ENCODE measurements at places on chromosomes 3 and 15.

DNA sequence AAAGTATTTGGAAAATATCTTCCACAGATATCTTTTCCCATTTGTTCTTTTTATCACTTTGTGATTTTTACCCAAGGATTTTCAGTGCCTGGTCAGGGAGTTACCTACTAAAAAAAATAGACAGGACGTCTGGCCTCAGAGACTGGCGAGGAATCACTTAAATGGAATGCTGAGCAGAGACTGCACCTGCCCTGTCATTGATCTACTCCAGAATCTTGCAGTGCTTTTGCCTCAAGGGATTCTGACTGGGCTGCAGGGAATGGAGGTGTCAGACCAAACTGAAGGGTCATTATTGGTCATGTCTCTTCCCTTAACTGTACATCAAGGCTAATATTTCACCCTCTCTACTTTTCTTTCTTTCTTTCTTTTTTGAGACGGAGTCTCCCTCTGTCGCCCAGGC lies 12.1 kb upstream of the RYR3 start:
- DNase-seq = no peak

DNA sequence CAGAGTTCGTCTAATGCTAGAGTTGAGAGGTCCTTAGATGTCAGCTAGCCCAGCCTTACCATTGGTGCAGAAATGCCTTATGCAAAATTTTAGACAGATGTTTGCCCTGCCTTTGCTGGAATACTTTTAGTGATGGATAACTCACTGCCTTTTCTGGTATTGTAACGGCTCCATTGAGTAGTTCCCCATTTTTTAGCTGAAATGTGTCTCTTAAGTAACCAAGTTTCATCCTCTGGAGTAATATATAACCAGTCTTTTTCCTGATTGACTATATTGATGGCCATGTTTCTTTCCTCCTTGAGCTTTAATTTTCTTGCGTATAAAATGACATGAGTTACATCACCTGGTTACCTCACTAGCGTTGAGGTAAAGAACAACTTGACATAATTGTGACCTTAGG lies 45.0 kb downstream of the SNRK start:
- no peak for DNase-seq

- DNase-seq = no peak
These were observed 125.6 kb downstream of the ETFA start for GRCh38 chr15:76185716-76186115.

DNA sequence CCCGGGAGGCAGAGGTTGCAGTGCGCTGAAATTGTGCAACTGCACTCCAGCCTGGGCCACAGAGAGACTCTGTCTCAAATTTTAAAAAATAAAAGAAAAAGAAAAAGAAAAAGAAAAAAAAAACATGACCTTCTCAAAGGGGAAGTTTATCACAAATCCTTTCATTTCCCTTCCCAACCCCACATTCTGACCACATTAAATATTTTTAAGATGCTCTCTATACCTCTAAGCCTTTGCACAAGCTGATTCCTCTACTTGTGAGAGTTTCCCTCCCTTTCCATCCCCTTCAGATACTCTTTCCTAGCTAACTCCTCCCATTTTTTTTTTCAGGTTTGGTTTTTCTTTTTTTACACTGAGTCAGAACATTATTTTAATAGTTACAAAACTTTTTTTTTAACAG lies 4.0 kb downstream of the HIGD1A start:
- DNase-seq = no peak

DNA sequence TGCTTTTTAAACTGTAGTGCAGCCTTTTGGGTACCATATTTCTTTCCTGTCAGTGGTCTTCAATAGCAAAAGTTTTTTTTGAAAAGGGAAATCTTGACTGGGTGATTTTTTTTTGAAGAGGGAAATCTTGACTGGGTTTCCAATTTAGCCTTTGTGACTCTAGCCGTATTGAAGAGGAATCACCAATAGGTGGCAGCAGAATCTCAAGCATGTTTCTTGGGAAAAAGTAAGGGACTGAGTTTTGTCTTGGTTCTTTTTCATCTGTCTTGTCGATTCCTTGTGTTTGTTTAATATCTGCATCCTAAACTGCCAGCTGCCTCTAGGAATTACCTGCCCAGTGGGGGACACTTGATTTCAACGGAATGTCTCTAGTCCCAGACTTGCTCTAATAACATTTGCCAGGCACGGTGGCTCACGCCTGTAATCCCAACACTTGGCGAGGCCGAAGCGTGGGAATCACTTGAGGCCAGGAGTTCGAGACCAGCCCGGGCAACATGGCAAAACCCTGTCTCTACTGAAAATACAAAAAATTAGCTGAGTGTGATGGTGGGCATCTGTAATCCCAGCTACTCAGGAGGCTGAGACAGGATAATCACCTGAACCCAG lies 89.2 kb downstream of the RBPMS2 start:
- no peak for DNase-seq

DNA sequence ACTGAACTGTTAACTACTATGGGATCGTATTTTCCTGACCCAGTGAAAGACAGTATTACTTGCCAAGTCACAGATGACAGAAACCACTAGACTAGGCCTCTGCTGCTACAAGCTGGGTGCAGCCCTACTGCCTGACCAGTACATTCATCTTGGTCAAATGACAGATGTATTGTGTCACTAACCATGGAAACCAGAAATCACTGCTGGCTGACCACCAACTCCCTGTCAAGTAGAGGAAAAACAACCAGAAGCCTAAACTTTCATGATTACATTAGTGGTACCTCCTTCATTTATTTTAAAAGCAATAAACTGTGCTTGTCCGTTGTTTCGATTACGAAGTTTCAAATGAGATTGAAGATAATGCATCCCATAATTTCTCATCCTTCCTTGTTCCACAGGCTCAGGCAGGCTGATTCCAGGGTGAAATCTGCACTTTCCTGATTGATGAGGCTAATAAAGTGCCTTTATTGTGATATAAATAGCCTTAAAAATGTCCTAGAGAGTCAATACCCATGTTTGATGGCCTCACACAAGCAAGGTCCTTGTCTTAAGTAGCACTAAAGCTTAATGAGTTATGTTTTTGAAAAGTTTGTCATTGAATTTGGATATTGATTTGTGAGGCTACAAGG lies 309.7 kb downstream of the LSAMP start:
- DNase-seq = peak; percentile 5

DNA sequence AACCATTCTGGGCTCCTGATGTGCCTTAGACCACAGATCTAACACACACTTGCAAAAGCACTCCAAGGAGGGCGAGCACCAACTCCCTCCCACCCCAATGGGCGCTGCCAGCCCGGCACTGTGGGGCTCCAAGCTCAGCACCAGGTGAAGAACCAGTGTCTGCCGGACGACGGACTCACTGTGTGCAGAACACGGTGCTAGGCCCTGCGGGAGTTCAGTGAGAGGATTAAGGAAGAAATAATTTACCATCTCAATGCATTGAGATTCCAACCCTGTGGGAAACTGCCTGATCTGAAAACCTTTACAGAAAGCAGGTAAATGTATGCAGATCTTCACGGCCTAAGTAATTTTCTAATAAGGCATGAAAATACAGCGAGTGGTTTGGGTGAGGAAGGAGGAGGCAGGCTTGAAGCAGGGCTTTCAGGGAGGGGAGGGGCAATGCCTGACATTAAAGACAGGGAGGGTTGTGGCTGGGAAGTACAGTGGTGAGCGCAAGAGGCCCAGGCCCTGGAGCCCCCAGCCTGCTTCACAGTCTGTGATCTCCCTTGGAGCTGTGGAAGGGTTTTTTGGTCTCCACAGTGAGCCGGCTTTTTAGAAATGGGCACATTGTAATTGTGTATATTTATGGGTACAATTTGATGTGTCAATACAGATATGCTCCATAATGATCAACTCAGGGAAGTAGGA lies 35.6 kb upstream of the CHRNB4 start:
- DNase-seq = no peak

DNA sequence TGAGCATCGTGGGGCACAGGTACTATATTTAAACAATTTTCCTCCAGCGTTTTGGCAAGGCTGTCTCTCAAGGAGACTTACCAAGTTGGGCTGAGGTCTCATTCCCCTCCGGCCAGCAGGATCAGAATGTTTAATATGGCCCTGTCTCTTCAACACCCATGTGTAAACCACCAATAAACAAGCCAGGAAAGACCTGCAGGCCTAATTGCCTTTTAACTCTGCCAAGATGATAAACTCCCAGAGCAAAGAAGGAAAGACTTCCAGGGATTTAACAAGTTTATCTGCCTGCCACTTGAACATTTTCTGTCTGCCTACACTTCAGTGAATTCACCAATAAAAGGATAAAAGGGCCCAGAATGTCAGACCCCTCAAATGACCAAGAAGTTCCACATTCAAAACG lies 130.3 kb upstream of the WNT5A start:
- DNase-seq = no peak

GRCh38 chr3:117441851-117442250 lies 732.3 kb downstream of the TUSC7 start:
- DNase-seq = no peak

DNA sequence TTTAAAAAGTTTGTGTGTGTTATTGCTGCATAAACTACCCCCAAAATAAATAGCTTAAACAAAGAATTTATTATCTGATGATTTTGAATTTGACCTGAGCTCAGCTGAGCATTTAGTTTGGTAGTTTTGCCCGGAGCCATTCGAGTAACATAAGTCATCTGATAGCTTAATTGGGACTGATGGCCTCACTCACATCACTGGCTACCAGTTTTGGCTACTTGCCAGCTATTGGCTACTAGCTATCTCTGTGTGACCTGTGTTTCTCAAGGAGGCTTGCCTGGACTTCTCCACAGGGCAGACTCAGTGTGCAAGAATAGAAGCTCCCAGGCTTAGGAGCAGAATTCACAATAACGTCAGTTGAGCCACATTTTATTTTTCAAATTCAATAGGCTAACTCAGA lies 9.0 kb downstream of the CNTN3 start:
- DNase-seq = no peak

GRCh38 chr3:100988080-100988479 lies 5.1 kb downstream of the ABI3BP start:
- no peak for DNase-seq

GRCh38 chr3:149339931-149340309 lies 6.5 kb upstream of the TM4SF18 start:
- peak; percentile 76 for DNase-seq

Measured in AG04449 (cell line).